ENCODE measurements at places on chromosomes 11 and 22.

- DNase-seq, result no peak
These were observed 26.3 kb downstream of the RPS6KA4 start for GRCh38 chr11:64384981-64385944.

DNA sequence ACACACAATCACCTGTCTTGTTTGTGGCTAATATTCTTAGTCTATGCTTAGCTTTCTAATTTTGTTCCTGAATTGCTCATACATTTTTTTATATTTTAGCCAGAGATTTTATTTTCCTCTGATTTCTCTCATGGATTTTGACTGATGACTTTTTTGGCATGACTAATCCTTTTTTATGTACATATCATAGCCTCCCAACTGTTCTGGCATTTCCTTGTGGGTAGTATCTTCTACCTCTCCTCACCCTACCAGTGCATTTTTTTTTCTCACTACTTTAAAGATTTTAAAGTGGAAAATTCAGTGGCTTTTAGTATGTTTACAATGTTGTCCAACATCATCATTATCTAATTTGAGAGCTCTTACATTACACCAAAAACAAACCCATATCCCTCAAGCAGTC lies 84.4 kb upstream of the TENM4 start:
- no peak for DNase-seq

DNA sequence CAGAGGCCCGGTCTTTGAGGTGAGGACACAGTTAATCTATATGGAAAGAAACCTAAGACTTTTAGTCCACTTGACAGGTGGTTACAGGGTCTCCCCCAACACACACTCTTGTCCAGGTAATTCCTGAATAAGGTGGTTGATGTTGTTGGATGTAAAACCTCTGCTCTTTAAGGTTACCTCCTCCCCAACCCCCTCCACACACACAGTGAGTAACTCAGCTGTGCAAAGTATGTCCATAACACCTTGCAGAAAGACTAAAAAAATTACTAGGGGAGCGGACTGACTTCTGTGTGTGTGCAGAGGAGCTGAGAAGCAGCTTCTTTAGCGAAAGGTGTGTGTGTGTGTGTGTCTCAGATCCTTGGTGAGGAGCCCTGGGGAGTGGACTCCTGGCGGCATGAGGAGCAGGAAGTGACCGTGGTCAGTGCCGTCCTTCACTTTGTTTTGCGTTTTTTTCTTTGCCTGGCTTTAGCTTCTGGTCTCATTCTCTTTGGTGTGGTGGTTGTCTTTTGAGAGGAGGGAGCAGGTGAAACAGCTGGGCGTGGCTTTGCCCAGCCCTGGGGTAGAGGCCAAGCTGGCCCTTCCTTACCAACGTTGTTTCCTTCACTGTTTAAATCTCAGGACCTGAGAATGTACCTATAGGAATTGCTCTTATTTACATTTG lies 1.7 kb downstream of the ZBED4 start:
- no peak for DNase-seq

DNA sequence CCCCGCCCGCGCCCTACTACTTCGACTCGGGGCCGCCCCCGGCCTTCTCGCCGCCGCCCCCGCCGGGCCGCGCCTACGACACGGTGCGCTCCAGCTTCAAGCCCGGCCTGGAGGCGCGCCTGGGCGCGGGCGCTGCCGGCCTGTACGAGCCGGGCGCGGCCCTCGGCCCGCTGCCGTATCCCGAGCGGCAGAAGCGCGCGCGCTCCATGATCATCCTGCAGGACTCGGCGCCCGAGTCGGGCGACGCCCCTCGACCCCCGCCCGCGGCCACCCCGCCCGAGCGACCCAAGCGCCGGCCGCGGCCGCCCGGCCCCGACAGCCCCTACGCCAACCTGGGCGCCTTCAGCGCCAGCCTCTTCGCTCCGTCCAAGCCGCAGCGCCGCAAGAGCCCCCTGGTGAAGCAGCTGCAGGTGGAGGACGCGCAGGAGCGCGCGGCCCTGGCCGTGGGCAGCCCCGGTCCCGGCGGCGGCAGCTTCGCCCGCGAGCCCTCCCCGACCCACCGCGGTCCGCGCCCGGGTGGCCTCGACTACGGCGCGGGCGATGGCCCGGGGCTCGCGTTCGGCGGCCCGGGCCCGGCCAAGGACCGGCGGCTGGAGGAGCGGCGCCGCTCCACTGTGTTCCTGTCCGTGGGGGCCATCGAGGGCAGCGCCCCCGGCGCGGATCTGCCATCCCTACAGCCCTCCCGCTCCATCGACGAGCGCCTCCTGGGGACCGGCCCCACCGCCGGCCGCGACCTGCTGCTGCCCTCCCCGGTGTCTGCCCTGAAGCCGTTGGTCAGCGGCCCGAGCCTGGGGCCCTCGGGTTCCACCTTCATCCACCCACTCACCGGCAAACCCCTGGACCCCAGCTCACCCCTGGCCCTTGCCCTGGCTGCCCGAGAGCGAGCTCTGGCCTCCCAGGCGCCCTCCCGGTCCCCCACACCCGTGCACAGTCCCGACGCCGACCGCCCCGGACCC lies 17.4 kb upstream of the ACR start:
- no peak for DNase-seq

GRCh38 chr11:25068451-25068850 lies 571.6 kb downstream of the LUZP2 start:
- no peak for DNase-seq

GRCh38 chr11:101825531-101825930 lies 89.3 kb upstream of the CEP126 start:
- no peak for DNase-seq

DNA sequence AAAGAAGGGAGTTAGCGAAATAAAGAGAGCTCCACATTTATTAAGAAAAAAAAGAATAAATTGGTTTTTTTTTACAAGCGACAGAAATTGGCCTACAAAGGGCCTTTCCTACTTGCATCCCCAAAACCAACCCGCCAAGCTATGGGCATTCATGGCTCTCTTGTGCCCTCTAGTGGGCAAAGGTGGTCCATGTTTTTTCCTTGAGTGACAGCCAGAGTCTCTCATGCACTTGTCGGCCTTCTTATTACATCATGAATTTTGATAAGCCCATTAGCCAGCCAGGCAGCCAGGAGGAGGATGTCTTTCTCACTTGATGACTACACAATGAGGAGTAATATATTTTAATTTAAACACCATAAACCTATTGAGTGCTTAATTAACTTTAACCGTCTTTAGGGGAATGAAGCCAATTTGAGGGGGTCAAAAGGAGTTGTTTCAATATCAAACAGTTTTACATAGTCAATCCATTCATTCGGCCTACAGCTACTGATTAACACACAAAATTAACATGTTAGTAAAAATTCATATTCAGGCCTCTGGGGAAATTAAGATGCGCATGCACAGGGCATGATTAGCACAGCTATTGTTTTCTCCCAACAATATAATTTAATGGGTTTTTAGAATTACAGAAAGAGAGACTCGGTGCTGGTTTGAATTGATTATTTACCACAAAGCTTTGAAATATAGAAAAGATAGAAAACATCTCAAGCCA lies 85.5 kb downstream of the RCN1 start:
- peak; percentile 67 for DNase-seq

- DNase-seq, result no peak
These were observed 53.8 kb upstream of the CD5 start for GRCh38 chr11:61048368-61049062.

- DNase-seq, result no peak
These were observed 10.1 kb downstream of the AIP start for GRCh38 chr11:67492801-67493547.

DNA sequence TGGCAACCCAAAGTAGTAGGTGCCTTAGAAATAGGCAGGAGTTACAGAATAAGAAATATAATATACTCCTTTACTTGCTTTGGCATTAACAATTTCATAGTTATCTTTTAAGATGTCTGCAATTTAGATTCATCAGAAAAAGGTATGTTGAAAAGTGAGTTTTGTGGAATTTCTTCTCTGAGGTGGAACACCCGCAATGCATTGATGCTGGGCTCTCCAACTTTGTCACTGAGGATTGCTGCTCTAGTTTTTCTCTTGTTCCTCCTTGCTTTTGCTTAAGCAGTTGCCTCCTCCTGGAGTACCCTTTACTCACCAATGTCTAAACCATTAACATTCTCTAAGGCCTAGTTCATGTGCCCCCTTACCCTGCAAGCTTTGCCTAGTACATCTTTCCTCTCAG lies 14.1 kb upstream of the ME3 start:
- DNase-seq, result no peak

- no peak for DNase-seq
These were observed 16.4 kb downstream of the PRR5 start for GRCh38 chr22:44718418-44718817.

GRCh38 chr11:35087648-35088047 lies 51.3 kb upstream of the CD44 start:
- DNase-seq, result no peak

- no peak for DNase-seq
These were observed 2.7 kb downstream of the C2CD2L start for GRCh38 chr11:119109843-119110242.

- DNase-seq, result no peak
These were observed 12.8 kb downstream of the ARFGAP2 start for GRCh38 chr11:47163898-47164297.

DNA sequence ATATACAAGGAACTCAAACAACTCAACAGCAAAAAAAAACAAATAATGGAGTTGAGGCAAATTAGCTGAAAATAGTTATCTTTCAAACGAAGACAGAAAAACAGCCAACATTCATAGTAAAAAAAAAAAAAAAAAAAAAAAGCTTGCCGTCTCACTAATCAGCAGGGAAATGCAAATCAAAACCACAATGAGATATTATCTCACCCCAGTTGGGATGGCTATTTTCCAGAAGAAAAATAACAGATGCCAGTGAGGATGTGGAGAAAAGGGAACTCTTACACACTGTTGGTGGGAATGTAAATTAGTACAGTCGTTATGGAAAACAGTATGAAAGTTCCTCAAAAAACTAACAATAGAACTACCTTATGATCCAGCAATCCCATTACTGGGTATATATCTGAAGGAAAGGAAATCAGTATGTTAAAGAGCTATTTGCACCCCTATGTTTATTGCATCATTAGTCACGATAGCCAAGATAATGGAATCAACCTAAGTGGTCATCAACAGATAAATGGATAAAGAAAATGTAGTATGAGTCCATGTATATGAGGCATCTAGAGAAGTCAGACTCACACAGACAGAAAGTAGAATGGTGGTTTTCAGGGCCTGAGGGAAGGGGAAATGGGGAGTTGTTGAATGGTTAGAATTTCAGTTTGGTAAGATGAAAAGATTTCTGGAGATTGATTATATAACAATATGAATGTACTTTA lies 56.0 kb downstream of the USP35 start:
- DNase-seq, result no peak

GRCh38 chr11:40417627-40418026 lies 1041.8 kb downstream of the LRRC4C start:
- DNase-seq, result no peak

DNA sequence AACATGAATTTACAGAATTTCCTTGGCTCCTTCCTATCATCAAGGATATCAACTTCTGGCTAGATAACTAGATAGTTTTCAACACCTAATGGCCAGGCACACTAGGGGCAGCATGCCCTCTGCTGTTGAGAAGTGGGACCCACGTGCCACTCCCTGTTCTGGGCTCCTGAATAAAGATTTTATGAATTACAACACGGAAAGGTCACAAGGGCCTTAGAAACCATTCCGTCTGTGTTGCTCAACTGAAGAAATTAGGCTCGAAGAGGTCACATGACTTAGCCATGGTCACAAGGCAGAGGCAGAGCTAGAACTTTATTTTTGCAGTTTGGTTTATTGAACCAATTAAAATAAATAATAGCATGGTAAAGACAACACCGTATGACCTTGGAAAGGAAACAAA lies 36.0 kb downstream of the PRCP start:
- DNase-seq, result no peak

- DNase-seq, result no peak
These were observed 4.2 kb upstream of the DPF2 start for GRCh38 chr11:65329478-65329877.

GRCh38 chr11:63032457-63032856 lies 16.8 kb upstream of the SLC22A8 start:
- DNase-seq, result no peak

DNA sequence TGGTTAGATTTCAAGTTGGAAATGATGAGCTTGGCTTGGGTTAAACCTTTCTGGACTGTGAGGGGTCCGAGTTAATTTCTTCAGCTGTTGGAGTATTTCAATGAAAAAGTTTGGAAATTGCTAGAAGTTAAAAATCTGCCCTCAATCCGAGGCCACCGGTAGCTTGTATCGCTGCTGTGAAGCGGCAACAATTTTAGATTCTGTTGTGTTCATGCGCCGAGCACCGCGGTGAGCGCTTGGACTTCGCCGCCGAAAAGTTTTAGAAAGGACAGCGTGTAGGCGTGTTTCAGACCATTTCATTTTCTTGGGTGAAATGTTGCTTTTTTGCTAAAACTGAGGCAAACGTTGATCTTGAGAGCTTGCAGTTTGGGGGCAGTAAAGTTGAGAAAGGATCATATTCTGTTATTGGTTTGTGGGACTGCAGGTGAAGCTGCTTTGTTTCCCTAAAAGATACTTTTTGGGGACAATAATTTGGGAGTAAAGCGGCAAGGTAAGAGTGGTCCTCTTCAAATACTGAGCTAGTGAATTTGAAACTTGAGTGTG lies 928 bp downstream of the FBXO7 start:
- no peak for DNase-seq

GRCh38 chr11:77548552-77549445 lies 41.0 kb upstream of the AQP11 start:
- DNase-seq, result no peak

DNA sequence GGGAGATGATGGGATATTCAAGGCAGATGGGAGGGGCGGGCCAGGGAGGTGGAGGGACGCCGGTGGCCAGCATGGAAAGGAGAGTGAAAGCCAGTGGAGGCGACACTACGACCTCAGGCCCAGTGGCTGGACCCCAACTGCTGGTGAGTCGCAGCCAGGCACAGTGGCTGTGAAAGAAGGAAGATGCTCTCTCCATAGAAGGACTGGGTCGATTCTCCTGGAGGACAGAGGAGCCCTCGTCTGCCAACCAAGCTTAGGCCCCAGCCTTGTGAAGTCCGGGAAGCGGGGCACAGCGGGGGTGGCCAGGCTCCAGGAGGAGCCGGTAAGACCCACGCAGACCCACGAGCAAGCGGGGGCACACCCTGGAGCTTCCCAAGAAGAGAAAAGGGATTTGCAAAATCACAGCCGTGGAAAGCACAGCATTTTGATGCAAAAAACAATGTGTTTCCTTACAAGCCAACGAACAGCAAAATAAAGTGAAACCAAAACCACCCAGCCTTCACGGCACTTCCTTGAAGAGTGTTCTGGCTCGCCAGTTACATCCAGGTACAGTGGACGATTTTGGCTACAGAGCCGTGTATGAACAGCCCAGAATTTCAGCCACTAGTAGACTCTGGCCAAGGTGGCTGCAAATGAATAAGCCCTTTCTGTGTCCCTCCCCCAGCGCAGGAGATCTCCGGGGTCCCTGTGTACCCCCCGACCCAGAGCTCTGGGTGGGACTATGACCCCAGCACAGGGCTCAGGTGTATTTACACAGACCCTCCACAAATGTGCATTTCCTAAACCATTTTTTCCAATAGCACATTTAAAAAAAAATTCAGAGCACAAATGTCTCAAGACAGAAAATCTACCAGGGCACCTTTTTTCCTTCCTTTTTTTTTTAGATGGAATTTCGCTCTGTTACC lies 96.9 kb downstream of the TRMU start:
- DNase-seq, result no peak

- DNase-seq, result no peak
These were observed at the start of gene ADM2 for GRCh38 chr22:50481440-50482106. Gene ADM2, plus strand, starts transcription at chr22:50481543. Its CDS starts 305 bp downstream, at chr22:50481848.

GRCh38 chr11:2864901-2865300 lies 20.7 kb downstream of the CDKN1C start:
- DNase-seq, result no peak

GRCh38 chr11:33926671-33927552 lies 35.0 kb upstream of the LMO2 start:
- no peak for DNase-seq

- no peak for DNase-seq
These were observed 42.5 kb upstream of the SUSD2 start for GRCh38 chr22:24138649-24139420.

GRCh38 chr11:126076641-126077040 lies 14.0 kb upstream of the CDON start:
- DNase-seq, result no peak

All from Panc1 (cell line).